Activated CD8-positive, alpha-beta T cell treated with anti-CD3 and anti-CD28 coated beads for 36 hours (primary cell): ENCODE measurements at places on chromosomes 3 and 15.

DNA sequence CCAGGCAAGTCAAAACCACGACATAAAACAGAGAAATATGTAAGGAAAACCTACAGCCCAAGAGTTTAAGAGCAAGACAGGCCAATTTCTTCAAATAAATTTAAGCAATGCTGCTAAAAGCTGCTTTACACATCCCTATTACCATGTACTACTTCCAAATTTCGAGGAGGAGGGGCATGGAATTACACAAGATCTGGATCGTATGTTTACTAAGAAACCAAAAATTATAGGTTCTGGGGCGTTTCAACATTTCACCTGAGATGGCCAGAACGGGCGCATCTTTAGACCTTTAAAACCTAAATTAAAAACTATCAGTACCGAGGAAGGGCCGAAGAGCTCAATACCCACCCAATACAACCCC lies 664 bp upstream of the NR2C2 start:
- no peak for DNase-seq

DNA sequence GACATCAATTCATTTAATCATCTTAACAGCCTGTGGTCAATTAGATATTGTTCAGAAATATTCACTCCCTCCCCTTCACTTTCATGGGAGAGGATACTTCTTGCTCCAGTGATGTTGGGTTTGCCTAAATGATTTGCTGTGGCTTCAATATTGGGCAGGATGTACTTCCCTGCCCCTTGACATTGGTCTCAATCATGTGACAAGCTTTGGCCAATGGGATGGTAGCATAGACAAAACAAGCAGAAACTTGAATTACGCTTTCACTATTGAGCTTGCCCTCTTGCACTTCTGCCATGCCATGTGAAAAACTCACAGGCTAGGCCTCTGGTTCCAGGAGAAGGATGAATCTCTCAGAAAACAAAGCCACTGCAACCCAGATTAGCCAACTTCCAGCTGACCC lies 42.2 kb upstream of the STT3B start:
- DNase-seq = no peak

GRCh38 chr3:124636863-124637296 lies 93.4 kb upstream of the UMPS start:
- DNase-seq = no peak

DNA sequence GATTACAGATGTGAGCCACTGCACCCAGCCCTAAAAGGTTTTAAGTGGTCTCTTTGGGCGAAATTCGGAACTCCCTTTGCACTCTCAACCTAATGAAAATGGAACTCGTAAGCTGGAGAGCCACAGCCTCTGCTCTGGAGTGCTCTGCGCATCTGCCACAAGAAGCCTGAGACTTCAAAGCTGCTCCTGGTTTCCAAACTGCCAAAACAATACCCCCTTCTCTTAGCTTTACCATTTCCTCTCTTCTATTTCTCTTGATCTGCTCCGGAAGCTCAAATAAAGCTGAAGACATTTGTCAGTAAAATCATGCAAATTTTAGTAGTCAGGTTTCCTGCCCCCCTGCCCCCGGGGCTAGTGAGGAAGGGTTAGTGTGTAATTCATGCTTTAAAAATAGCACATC lies 312.7 kb downstream of the MFSD1 start:
- DNase-seq = no peak
